Stimulated activated CD8-positive, alpha-beta memory T cell treated with anti-CD3 and anti-CD28 coated beads, Interleukin-7, amount 100 ng/mL, for 48 hours (primary cell): ENCODE measurements at places on chromosomes 2 and 18.
A peak's percentile ranks its signal among the peaks of the same experiment; 100 is the strongest.

- no peak for DNase-seq
Observed at GRCh38 chr2:17254421-17254820, 263.8 kb downstream of the RAD51AP2 start.

GRCh38 chr2:112530728-112531127 is 11.5 kb upstream of the POLR1B start:
- DNase-seq: no peak

- DNase-seq: no peak
Observed at GRCh38 chr2:636641-637405, 40.4 kb downstream of the TMEM18 start.

DNA sequence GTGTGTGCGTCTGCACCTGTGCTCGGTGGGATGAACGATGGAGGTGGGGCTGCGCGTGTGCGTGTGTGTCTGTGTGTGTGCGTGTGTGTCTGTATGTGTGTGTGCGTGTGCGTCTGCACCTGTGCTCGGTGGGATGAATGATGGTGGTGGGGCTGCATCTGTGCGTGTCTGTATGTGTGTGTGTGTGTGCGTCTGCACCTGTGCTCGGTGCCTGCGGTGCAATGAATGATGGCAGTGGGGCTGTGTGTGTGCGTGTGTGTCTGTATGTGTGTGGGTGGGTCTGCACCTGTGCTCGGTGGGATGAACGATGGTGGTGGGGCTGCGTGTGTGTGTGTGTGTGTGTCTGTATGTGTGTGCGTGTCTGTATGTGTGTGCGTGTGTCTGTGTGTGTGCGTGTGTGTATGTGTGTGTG is 48.5 kb upstream of the CTDP1 start:
- DNase-seq: no peak

GRCh38 chr2:176508984-176509740 is 239.9 kb downstream of the MTX2 start:
- DNase-seq: peak; percentile 5

GRCh38 chr2:114684403-114684802 is 242.0 kb downstream of the DPP10 start:
- no peak for DNase-seq

DNA sequence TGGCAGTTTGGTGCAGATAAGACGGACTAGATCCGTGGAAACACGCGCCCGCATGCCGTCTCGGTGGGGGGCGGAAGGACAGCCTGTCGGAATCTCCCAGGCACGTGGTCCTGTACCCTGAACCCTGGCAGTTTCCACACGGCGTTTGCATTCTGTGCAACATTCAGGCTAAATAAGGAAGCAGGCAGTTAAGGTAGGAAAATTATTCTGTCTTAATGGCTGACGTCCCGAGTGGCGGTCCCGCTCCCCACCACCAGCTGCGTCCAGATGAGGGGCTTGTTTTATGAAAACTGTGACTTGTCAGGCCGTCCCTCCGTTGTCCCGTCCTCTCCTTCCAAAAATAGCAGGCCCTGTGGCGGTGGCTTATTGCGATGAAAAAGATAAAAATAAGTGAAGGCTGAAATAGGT is 120.2 kb downstream of the NFATC1 start:
- no peak for DNase-seq

DNA sequence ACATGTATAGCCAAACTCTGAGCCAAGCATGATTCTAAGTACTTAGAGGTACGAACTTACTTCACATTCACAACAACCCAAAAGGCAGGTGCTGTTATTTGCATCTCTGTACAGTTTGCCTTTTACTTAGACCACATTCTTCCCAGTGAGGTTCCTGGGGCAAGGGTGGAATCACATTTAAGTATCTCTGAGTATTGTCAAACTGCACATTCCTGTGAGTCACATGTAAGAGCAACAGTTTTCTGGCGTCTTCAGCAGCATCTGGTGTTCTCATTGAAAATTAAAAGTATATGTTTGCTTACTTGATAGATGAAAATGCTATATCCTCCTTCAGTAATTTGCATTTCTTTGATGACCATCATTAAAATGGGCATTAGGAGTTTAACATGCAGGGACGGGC is 119.1 kb downstream of the UXS1 start:
- DNase-seq: no peak

DNA sequence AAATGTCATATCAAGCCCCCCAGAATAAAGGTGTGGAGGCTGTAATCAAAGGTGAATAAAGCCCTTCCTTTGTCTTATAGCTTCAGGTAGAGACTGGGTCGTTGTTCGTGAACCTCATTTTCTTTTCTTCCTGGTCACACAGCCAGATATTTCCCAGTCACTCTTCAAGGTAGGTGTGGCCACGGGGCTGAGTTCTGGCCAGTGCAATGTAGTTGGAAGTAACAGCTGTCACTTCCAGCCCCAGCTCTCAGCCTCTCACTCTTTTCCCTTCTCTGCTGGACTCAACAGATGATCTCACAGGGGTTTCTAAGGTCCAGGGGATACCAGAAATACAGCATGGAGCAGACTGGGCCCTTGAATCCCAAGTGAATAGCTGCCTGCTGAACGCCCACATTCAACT is 15.8 kb upstream of the TRPM8 start:
- no peak for DNase-seq

GRCh38 chr2:96963316-96963715 is 23.1 kb downstream of the FAM178B start:
- DNase-seq: no peak

- DNase-seq: no peak
Observed at GRCh38 chr2:98516571-98516970, 71.9 kb downstream of the INPP4A start.

DNA sequence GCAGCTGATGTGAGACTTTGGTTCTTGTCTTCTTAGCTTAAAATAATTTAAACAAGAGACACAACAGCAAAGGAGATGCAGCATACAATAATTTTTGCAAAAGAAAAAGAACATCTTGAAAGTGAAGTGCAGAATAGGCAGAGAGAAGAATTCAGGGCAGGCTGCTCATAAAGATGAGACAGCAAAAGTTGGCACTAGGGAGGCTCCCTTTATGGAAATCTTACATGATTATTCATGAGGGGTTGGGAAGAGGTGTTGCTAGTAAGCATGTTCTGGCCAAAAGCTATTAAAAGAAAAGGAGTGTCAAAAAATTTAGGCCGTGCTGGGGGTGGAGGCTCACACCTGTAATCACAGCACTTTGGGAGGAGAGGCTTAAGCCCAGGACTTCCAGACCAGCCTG is 4.2 kb upstream of the ALPP start:
- DNase-seq: no peak

DNA sequence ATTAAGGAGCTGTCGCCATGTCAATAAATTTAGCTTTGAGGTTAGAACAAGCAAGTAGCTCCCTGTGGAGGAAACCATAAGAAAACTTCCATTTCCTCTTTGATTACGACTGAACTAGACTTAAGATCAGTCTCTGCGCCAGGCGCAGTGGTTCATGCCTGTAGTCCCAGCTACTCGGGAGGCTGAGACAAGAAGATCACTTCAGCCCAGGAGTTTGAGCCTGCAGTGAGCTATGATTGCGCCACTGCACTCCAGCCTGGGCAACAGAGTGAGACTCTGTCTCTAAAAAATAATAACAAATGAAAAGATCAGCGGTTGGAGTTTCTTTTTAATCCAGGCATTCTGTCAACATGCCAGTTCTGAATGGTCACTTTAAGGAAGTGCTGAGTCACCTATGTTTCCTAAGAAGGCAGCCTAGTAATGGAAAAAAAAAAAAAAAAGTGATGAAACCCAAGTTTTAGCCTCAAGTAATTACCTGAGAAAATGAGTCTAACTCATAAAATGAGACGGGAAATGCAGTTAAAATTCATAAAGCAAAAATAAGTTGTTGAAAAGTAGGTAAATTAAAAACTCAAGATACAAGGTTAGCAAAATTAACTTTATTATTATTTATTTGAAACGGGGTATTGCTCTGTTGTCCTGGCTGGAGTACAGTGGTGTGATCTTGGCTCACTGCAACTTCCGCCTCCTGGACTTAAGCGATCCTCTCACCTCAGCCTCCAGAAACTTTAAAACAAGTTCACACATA is 10.2 kb downstream of the C18orf32 start:
- DNase-seq: no peak

- no peak for DNase-seq
Observed at GRCh38 chr18:46623541-46623940, 33.5 kb downstream of the LOXHD1 start.
